ENCODE measurements at places on chromosomes 5 and 9.

DNA sequence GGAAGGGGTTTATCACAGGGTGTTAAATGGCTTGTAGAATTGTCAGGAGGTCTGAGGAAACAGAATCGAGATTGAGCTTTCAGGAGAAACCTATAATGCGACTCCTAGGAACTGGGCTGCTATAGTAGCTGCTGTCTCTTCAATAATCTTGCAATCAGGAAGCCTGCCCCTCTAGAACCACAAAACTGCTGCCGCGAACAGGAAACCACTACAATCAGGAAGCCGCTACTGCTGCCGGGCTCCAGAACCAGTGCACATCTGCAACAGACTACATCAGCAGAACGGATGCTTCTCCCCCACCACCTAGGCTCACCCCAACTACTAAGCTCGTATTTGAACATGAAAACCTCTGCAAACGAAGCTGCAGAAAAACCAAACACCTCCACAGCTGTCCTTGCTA, 31.6 kb downstream of the TNFSF8 start:
- peak; percentile 74 for DNase-seq

- no peak for DNase-seq
These were observed 69.6 kb downstream of the ADAMTSL1 start for GRCh38 chr9:18543406-18544192.

- no peak for DNase-seq
These were observed 79.9 kb upstream of the ANKRD55 start for GRCh38 chr5:56313004-56313531.

GRCh38 chr9:14958989-14959388, 48.8 kb upstream of the FREM1 start:
- DNase-seq: no peak

DNA sequence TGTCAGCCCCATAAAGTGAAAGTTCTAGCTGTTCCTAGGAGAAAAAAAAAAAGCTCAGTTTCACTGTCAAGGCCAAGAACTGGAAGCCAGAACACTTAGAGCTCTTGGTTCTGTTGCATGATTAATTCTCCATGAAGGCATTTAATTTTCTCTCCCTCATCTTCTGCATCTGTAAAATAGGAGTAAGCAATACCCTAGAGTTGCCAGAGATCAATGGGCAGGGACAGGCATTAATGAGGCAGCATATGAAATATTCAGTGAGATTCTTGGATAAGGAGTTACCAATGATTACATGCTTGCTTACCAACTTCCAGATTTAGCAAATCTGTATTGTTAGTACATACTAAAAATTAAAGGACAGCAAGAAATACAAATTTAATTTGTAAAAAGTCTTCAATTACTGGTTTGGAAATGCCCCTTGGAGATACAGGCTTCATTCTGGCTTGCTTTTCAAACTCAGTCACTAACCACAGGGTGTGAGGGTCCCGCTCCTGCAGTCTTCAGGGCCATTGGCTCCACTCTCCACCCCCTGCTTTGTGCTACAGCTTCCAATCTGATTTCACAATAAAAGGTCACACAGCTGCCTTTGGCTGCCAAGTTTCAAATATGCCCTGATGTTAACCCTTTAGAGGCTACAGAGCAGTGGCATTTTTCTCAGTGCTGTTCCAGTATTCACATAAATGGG, 624.6 kb downstream of the BNC2 start:
- no peak for DNase-seq

- no peak for DNase-seq
These were observed 118.8 kb downstream of the SIL1 start for GRCh38 chr5:139079225-139079990.

GRCh38 chr5:104265531-104266140, 703.0 kb upstream of the NUDT12 start:
- DNase-seq: no peak

- no peak for DNase-seq
These were observed 44.6 kb downstream of the CXXC5 start for GRCh38 chr5:139692679-139693308.

- DNase-seq: no peak
These were observed 2.1 kb downstream of the RXRA start for GRCh38 chr9:134328341-134328840.

DNA sequence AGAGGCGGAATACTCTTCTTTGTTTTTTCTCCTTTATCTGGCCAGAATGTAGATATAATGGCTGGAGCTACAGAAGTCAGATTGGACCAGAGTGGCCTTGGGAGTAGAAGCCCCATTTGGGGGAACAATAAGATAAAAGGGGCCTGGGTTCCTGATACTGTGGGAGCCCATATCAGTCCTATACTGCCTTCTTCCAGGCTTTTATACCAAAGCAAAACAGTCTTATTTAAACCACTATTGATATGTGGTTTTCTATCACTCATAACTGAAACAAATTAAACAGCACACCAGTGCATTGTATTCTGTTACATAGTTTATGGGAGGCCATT, 14.3 kb downstream of the SPAAR start:
- no peak for DNase-seq

DNA sequence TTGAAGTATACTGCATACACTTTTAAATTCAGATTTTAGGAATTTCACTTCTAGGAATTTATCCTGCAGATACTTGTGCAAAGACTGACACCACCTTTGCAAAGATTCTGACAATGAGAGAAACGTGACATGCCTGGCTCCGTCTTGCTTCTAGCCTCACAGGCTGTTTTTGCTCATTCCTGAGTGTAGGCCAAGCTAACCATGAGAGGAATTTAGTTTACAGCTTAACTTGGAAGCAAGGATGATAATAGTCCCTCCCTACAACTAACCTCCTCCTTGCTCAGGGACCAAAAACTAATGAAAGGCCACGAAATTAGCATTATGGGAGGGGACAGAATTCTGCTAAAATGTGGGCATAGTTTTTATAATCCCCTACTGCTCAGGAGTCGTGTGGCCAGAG, 31.1 kb downstream of the C5orf22 start:
- no peak for DNase-seq

DNA sequence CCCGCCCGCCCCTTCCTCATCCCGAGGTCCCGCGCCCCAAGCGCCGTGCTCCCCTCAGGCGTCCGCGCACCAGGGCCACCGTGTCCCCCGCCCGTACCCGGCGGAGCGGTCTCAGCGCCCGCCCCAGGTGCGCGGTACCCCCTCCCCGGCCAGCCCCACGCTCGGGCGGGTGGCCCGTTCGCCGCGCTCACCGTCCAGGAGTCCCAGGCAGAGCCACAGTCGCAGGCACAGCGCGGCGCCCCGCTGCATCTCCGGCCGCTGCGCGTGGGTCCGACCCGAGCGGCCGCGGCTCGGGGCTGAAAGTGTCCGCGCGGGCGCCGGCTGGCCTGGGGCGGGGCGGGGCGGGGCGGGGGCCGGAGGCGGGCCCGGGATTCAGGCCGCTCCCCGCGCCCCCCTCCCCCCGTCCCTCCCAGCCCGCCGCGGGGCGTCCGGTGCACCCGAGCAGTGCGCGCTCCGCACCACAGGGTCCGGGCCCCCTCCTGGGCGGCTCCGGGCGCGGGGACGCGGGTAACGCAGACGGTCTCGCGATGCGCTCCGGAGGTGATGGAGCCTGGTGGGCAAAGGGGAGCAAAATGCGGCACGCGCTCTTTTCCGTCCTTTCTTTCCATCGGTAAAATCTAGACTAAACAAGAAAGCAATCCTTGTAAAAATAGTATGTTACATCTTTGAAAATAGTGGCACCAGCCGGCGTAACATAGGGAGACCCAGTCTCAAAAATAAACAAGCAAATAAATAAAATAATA, at the start of gene FLT4:
FLT4 (minus strand) TSS at position 304 of the 743 bp plus-strand sequence; CDS start at position 249, 55 bp downstream.
- no peak for DNase-seq

- DNase-seq: peak; percentile 65
These were observed 72.7 kb downstream of the SEMA4D start for GRCh38 chr9:89425024-89425805.

GRCh38 chr5:116773926-116774325, 199.3 kb upstream of the SEMA6A start:
- no peak for DNase-seq

Measured in activated T-cell treated with anti-CD3 and anti-CD28 coated beads, Interleukin-2, amount 50 U/mL, for 48 hours (primary cell).